ENCODE measurements at places on chromosomes 11 and 22. TPM values are rescaled to one million over a fixed set of nuclear protein-coding genes. Genes with fewer than 3 reads are reported as not detected.
A peak's percentile ranks its signal among the peaks of the same experiment; 100 is the strongest.

The MPPED2 gene
- total RNA-seq, result 7.5 TPM

- no peak for DNase-seq
- H3K4me3 ChIP-seq, result no peak overlapping the region
- no peaks in the 10 kb centered on the region for H3K4me1 ChIP-seq
- no peaks in the 10 kb centered on the region for H3K27me3 ChIP-seq
- H3K27ac ChIP-seq, result no peak overlapping the region
Measured at GRCh38 chr11:62925308-62925707, 4.1 kb upstream of the CHRM1 start.

The HIRA gene
- total RNA-seq, result 24.3 TPM

DNA sequence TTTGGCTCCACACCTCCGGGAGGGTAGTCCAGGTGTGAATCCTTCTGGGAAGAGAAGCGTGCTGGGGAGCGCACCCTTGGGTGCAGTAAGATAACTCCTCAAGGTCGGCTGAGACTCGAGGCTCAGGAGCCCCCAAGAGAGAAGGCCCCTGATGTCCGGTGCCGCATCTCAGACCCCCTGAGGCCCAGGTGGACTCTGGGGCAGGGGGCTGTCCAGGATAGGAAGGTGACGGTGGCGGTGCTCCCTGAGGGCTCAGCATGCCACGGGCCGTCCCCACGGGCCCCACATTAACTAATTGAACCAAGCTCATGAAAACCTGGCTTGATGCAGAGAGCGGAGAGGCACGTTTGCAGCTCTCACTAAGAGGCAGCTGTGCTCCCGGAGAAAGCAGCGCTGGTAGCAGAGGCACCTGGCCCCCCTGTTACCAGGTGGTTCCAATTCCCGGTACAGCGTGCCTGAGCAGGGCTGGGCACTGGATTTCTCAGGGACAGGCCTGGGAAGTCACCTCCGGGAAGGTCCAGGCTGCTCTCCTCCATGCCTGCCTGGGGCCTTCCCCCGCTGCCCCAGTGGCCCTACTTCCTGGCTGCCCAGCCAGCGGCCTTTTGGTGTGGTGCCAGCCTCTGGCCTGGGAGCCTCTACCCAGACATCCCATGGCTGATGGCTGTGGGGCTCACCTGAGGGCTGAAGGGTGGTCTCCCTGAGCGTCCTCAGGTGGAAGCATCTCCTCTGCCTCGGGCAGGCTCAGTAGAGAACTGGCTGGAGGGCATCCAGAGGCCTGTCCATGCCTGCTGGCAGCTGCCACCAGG is 1.1 kb downstream of the KCNQ1 start:
- H3K27me3 ChIP-seq, result no peaks in the 10 kb centered on the region
- H3K36me3 ChIP-seq, result no peaks in the 10 kb centered on the region
- H3K27ac ChIP-seq, result no peak overlapping the region
- no peak overlapping the region for H3K4me3 ChIP-seq
- DNase-seq, result peak; percentile 62

- no peaks in the 10 kb centered on the region for H3K36me3 ChIP-seq
- no peak for DNase-seq
- H3K27me3 ChIP-seq, result no peaks in the 10 kb centered on the region
- H3K4me1 ChIP-seq, result no peaks in the 10 kb centered on the region
- no peak overlapping the region for H3K4me3 ChIP-seq
Measured at GRCh38 chr11:69401715-69402114, 79.7 kb upstream of the LINC01488 start.

Data from aorta (tissue), 5 donors.